ENCODE measurements at places on chromosomes 3 and 15.

- no peak for DNase-seq
These were observed 48.6 kb upstream of the TEX264 start for GRCh38 chr3:51622413-51622812.

DNA sequence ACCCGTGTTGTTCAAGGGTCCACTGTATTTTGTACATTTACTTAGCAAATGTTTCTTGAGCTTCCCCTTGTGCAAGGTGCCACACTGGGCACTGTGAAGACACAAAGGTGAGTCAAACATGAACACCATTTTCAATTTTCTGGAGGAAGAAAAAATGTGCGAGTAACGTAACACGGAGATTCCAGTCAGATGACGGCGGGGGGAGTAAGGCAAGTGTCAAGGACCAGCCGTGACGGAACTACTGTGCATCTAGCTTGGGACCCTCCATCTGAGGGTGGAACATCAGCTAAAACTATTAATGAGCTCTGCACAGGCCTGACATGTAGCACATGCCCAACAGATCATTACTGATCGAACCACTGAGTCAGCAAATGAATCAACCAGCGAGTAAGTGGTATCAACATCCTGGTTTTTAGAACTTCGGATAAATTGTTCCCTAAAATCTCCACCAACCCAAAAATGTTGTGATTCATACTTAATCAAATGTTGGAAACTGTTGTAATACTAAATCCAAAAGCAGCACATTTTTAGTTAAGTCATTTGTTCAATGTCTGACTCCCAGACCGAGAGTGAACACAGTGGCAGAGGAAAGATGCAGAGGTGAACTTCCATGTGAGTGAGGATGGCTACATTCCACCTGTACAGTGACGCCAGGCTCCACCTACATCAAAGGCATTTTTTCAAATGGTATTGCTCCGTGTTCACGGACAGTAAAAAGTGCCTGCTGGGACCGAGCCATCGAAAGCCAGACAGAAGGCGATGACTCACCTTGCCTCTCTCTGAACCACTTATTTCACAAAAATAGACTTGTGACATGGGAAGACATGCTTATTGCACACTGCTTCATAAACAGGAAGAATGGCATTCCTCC lies 172.2 kb downstream of the ATP10A start:
- DNase-seq, result no peak

DNA sequence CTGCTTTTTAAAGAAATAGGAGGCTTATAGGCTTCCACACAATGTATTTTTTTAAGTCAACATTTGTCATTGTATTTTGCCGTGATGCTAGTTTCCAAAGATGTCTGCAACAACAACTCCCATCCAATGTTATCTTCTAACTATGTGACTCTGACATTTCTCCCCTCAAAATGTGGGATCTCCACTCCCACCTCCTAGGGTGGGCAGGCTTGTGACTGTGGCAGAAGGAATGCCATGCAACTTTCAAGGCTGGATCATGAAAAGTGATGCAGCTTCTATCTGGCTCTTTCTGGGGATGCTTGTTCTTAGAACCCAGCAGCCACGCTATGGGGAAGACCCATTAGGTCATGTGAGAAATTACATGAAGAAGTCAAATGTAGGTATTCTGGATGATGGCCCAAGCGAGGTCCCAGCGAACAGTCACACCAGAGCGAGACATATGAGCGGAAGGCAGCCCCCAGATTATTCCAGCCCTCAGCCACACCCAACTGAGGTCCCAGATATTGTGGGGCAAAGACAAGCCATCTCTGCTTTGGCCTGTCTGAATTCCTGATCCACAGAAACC lies 124.3 kb downstream of the BDH1 start:
- DNase-seq, result no peak

GRCh38 chr15:51600114-51600513 lies 22.5 kb downstream of the DMXL2 start:
- no peak for DNase-seq

DNA sequence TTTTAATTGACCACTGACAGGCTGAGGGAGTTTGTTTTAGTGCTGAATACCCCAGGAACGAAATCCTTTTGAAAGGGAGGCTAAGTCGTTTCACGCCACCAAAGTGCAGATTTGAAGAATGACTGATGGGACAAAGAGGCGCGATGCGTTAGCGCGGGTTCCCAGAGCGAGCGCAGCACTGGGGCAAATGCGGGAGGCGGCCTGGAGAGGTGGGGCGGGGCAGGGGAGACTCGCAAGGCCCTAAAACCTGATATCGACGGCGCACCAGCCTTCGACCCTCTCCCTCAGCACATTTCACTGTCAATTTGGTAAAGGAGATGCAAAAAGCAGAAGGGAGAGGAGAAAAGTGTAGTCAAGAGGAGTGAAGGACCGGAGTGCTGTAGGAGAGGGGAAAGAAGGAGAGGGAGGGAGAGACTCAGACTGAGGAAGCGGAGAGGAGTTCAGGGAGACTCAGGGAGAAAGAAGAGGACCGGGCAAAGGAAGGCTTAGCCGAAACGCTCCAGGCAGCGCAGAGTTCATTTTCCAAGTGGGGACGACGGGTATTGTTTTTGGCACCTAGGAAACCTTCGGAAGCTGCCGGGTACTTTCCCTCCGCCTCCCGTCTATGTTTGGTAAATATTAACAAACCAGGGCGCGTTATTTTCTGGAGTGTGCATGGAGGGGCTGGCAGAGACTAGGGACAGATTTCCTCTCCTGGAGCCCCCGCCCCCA lies 3.8 kb upstream of the FOXB1 start:
- no peak for DNase-seq

- no peak for DNase-seq
These were observed 276.1 kb upstream of the LRRC3B start for GRCh38 chr3:26346497-26346896.
